ENCODE measurements at places on chromosomes 12 and 14.

DNA sequence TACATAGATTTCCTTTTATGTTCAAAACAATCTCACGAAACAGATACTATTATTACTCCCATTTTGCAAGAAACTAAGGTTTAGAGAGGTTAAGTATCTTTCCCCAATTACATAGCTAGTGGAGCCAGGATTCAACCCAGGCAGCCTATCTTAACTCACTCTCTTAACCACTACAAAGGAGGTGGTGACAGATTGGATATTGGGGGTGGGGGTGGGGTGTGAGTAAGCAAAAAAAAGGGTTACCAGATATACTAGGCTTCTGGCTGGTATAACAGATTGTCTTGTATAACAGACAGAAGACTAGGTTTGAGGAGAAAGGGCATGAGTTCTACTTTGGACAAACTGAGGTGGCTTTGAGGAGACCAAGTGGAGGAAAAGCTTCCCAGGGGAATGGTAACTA, 2.1 kb downstream of the GMFB start:
- DNase-seq, result no peak

GRCh38 chr14:100623961-100624360, 36.7 kb upstream of the BEGAIN start:
- no peak for DNase-seq

DNA sequence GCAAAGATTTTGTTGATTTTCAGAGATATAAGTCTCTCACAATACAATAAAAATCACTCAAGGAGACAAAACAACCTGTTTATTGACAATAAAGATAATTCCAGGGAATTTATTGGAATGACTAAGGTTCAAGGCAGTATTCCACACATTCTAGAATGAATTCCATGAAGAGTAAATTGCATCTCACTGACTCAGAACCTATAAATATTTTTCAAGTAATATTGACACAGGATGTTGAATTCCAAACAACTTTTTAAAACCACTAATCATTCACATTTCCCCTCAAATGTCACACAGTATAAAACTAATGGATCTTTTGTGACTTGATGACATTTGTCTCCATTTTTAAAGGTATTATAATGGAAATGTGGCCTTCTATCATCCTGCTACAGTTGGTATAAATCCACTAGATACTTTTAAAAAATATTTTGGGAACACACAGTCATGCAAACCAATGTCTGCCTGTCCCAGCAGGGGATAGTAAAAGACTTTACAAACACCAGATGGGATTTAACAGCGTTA, 42.1 kb upstream of the LGR5 start:
- DNase-seq, result no peak

DNA sequence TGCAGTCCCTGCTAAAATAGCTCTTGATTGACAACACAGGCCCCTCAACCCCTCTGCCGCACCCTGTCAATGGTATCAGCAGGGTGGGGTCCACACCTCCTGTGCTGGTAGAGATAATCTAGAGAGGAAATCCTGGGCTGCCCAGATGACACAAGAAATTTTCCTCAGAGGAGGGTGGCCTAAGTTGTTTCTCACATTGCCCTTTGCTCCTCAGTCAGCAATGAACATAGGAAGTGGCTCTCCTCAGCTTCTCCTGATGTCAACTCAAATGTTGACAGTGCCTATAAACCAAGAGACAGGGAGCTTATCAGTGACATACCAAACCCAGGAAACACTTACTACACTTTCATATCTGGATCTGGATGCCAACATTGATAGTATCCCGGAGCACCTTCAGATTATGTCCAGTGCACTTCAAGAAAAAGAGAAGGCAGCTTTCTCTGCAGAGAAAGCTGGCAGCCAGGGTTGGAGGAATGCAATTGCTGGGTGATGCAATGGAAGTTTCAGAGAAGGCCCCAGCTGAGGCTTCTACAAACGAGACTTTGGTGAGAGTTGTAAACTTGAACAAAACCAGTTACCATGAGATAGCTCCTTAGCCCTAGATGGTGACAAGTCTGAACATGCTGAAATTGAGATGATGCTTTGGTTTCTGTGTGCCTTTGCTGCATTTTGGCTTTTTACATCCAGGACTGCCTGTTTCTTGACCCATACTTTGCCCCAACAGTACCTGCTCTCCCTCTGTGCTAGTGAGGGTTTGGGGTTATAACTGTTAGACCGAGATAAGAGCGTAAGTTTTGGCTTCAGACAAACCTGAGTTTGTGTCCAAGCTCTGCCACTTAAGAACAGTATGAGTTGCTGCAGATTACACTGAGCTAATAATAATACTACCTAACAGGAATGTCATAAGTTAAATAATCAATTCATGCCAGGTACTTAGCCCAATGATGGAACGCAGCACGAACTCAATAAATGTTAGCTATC, 183.5 kb downstream of the NUAK1 start:
- no peak for DNase-seq

- DNase-seq, result no peak
Measured at GRCh38 chr12:77214136-77214535, 148.8 kb upstream of the E2F7 start.

DNA sequence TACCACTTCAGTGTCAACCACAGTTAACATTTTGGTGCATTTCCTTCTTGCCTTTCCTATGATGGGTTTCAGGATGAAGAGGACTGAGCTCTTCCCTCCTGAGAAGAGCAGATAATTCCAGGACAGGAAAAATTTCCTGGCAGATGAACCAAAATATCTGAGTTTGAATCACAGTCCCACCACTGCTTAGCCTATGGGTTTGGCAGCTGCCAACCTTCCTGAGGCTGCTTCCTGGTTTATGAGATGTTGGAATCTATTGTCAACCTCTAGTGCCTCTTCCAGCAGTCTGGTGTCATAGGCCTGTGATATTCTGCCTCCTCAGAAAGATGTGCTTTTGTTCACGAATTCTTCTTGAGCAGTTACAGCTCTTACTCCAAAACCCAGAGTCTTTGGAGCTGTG, 197.4 kb upstream of the FRMD6 start:
- no peak for DNase-seq

DNA sequence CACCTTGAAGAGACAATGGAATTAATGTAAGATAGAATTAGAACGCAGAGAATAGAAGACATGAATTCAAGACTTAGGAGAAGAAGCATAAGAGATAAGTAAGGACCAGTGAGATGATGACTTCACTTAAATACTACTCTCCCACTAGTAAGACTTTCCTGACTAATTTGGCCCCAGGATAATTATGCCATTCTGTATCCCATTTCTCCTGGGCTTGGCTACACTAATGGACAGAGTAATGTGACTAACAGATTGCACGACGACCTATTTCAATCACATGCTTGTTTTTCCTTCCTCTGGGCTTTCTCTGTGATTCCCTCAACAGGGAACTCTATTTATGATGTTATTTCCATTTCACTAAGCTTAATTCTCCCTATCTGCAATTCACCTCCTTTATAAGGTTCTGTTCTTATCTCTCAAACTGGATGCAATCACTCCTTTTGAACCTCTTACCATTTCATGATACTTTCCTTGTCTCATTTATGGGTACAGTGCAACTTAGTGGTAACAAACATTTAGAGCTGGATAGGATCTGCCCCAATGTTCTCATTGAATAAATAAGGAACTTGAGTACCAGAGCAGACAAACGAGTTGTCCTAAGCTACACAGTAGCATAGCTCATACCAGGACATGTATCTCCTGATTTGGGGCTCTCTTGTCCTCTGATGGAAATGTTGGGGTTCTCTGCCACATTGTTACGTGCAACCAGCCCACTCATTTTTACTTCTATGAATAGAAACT, 102.7 kb downstream of the BTG1 start:
- DNase-seq, result no peak

DNA sequence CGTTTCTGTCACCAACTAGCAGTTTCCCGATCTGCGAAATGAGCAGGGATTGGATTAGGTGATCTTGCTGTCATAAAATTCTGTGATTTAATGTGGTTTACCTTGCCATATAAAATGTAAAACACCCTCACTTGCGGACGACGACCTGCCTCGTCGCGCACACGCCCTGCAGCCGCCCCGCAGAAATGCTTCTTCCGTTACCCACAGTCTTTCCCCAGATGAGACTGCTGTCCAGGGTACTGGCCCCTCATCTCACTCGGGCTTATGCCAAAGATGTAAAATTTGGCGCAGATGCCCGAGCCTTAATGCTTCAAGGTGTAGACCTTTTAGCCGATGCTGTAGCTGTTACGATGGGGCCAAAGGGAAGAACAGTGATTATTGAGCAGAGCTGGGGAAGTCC, 17.7 kb upstream of the FOXJ2 start:
- no peak for DNase-seq

- no peak for DNase-seq
Measured at GRCh38 chr14:69231486-69231885, 28.5 kb upstream of the GALNT16 start.

DNA sequence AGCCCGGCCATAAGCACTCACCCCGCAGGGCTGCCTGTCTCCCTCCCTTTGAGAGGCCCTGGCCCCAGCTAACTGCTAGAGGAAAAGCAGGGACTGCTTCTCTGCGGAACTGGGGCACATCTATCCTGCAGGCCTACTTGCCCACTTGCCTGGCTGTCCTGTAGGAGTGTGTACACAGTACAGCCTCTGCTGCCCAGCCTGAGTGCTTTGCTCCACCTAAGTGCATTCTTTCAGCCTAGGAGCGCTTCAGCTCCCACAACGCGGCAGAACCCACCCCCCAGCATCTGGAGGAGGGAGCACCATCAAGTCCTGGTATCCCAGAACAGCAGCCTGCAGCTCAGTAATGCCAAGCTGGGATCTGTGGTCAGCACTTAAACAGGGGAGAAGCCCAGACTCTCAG, 79.9 kb upstream of the CD163 start:
- no peak for DNase-seq

GRCh38 chr12:106096376-106096775, 42.4 kb downstream of the NUAK1 start:
- no peak for DNase-seq

DNA sequence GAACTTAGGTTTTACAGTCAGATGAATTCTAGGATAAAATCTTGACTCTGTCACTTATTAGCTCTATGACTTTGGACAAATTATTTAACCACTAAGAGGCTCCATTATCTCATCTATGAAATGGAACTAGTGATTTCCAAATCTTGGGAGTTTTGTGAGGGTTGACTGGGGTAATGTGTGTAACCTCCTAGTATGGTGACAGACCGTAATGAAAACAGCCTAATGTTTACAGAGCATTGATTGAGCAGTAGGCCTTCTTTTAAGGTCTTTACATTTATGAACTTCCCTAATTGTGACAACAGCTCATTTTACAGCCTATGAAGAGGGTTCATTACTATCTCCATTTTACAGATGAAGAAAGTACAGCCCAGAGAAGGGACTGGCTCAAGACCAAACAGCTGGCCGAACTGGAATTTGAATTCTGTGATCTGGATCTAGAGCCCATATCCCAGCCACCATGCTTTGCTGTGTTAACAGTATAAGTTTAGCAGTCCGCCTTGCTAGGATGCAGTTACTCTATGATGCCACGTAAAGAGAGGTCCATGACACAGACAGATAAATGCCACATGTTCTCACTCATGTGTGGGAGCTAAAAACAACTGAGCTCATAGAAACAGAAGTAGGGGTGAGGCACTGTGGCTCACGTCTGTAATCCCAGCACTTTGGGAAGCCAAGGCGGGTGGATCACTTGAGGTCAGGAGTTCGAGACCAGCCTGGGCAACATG, 9.1 kb upstream of the FBXL14 start:
- DNase-seq, result no peak

DNA sequence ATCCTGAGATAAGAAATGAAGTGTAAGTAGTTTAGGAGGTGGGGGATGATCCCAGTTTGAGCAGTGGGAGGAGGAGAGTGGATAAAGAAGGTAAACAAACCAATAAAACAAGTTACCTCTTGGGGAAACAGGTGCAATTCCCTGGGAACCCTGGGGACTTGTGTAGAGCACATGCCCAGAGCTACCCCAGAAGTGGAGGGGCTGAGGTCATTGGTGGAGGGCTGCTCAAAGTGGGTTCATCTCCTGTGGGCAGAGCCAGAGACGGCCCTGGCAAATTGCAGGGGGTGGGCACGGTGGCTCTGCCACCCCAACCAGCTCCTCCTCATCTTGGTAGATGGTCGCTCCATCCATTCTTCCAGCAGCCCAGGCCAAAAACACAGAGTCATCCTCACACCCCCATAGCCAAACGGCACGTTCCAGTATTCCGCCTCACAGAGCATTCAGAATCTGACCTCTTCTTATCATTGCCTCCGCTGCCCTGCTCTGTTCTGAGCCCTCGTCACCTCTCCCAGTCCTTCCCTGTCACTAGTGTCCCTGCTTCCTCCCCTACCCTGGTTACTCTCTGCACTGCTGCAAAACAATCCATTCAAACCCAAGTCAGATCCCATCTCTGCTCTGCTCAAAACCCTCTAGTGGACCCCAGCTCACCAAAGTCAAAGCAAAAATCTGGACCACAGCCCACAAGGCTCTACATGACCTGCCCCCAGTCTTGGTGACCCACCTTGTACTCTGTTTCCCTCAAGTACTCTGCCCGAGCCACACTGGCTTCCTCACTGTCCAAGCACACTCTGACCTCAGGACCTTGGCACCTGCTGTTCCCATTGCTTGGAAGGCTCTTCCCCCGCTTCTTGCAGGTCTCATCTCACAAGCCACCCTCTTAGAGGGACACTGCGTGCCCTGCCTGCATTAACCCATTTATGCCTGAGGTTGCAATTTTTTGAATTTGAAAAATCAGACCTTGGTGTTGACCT, 5.5 kb downstream of the CYP46A1 start:
- DNase-seq, result no peak

DNA sequence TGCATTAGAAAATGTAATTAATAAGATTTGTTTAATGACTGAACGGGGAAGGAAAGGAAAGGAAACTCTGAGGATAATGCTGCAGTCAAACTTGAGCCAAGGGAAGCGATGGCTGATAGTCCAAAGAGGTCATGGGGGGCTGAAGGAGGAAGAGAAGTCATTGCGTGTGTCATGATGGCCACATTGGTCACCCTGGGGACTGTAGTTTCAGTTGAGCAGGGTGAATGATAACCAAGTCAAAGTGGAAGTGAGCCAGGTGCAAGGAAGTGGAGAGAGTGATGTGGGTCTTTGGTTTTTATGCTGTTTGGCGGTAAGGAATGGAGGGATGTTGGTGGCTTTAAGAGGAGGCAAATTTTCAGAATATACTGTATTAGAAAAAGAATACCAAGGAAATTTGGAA, 21.6 kb downstream of the C12orf75 start:
- DNase-seq, result no peak

GRCh38 chr14:34436118-34436905, 25.7 kb downstream of the SPTSSA start:
- DNase-seq, result no peak

- DNase-seq, result no peak
Measured at GRCh38 chr12:89439941-89440340, 84.7 kb downstream of the GALNT4 start.

GRCh38 chr12:32612658-32613614, 66.2 kb upstream of the DNM1L start:
- no peak for DNase-seq
